ENCODE measurements at places on chromosomes 1 and 21.

DNA sequence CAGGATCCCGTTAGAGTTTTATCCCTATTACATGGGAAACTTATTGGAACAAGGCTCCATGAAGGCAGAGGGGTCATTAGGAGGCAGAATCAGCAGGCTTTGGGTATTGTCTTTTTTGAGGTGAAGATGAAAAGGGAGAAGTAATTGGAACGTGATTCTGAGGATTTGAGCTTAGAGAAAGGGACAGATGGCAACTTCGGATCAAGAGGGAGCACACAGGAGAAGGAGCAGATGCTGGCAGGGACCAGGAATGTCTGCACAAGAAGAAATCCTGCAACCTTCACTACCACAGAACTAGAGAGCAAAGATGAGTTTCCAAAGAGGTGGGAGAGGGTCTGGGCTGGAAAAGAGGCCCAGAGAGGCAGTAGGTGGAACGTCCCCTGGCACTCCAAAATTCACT, 202.8 kb downstream of the RRAGC start:
- no peak for DNase-seq

DNA sequence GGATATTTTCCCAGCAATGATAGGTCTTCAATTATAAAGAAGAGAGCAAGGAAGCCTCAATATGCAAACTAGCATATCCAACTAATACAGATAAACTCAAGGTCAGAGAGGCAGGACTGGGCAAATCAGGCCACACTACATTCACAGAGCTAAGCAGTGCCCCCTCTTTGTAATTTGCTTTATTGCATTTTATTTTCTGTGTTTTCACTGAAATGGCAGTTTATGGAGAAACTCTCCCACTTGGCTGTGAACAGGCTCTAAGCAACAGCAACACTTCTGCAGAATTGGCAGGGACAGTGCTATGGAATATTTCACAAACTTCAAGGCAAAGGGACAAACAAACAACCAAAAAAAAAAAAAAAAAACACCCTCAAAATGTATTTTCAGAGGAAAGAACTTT, 93.4 kb upstream of the SOD1 start:
- DNase-seq = no peak

- DNase-seq = no peak
Measured at GRCh38 chr1:110749960-110750359, 75.2 kb upstream of the KCNA3 start.

GRCh38 chr1:229131243-229132105, 139.4 kb upstream of the RAB4A start:
- no peak for DNase-seq

- DNase-seq = no peak
Measured at GRCh38 chr1:198754670-198755069, 115.8 kb downstream of the PTPRC start.

Data from AG04449 (cell line).